ENCODE measurements at places on chromosomes 3 and 15.

DNA sequence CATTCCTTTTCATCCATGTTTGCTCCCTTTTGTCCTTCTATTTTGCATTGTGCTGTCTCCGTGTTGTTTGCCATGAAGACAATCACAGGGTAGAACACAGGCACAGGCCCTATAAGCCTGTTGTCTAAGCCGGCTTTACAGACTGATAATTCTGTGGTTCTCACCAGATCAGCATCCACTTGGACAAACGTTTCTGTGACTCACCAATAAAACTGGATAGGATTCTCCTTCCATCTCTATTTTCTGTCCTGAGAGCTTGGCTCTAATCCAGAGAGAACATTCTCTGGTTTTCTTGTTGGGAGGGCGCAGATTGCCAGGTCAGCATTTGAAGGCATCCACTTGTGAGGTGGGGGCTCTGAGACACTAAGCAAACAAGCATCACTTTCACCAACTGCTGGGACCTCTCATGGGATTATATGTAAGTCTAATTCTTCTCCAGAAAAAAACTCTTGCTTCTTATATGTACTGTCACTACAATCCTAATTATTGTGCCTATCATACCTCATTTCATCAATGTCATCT is 101.6 kb downstream of the ERC2 start:
- no peak for DNase-seq

- DNase-seq = no peak
These were observed 22.2 kb upstream of the DLG1 start for GRCh38 chr3:197320582-197320981.

DNA sequence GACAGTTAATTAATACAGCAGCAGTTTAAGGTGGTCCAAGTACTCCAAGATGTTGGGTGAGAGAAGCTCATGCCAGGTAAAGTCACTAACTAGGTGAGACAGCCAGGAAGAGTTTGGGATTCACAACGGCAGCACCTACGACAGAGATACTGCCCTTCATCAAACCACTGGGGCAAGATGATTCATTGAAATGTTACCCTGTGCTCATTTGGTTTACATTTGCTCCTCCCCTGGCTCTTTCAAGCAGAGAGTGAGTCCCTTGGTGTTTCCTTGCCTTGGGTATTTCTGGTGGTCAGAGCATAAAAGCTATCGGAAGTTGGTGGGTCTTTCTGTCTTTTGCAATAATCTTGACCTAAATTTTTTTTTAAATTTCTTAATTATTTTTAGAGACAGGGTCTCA is 19.9 kb upstream of the PDE8A start:
- no peak for DNase-seq

GRCh38 chr3:173644086-173645082 is 246.8 kb downstream of the NLGN1 start:
- DNase-seq = no peak

DNA sequence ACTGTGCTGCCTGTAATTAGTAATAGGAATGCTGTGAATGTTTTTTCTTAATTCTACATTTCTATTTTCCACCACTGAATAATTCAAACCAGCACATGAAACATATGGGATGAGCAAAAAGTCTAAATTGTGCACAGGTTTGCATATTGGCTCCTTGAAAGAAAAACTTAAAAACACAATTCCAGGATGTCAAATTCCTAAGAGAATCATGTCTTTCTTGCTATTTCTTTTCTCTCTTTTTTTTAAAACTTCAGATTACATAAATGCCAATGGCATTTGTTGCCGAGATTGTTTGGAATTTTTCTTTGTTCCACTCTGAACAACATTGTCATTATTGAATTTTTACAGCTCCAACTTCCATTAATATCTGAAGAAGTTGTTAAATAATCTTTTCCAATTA is 60.8 kb downstream of the VGLL3 start:
- no peak for DNase-seq

DNA sequence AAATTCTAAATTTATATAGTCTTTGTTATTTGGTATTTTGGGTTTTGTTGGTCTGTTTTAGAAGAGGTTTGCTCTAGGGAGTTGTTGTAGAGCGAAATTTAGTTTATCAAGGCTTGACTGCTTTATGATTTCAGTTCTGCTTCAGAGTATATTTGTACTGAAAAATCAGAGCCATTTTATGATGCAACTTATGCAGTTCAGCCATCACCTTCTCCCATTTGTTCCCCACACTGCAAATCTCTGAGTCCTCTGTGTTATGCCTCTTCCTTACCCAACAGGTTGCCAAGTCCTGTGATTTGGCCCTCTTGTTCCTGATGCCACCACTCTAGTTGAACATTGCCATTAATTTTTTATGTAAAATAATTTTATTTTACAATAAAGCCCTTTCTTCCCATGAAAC is 140.4 kb downstream of the ZNF609 start:
- no peak for DNase-seq

- DNase-seq = no peak
These were observed 11.6 kb downstream of the ARPP19 start for GRCh38 chr15:52557274-52557641.

GRCh38 chr15:66630801-66631351 is 65.1 kb upstream of the LCTL start:
- DNase-seq = no peak

DNA sequence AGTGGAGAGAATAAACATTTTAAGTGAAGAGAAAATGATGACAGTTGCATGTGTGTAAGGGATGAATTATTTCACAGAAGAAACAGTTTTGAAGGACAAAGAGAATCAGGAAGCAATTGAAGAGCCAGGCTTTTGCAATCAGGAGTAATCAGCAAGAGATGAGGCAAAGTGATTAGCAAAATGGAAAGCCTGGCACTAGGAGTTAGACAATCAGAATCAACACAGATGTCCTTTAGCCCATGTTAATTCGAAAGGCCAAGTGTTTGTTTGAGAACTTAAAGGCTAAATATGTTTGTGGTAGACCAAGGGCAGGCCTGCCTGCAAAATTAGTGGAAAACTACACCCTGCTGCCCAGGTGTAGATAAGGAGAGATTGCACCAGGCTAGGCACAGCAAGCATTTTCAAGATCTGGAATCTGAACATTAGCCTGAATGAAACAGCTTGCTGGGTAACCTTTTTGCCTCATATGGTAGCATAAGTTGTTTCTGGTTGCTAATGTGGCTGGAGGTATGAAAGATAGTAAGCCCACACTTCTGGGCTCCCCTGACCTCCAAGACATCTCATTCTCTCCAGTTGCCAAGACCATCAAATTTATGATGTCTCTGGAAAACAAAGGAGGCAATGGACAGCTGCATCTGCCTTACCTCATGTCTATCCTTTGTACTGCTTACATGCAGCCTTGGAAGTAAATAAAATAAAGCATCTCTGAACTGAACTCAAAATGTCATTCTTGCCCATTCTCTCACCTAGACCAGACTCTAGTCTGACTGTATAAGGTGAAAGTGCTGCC is 22.0 kb upstream of the LEKR1 start:
- DNase-seq = no peak

DNA sequence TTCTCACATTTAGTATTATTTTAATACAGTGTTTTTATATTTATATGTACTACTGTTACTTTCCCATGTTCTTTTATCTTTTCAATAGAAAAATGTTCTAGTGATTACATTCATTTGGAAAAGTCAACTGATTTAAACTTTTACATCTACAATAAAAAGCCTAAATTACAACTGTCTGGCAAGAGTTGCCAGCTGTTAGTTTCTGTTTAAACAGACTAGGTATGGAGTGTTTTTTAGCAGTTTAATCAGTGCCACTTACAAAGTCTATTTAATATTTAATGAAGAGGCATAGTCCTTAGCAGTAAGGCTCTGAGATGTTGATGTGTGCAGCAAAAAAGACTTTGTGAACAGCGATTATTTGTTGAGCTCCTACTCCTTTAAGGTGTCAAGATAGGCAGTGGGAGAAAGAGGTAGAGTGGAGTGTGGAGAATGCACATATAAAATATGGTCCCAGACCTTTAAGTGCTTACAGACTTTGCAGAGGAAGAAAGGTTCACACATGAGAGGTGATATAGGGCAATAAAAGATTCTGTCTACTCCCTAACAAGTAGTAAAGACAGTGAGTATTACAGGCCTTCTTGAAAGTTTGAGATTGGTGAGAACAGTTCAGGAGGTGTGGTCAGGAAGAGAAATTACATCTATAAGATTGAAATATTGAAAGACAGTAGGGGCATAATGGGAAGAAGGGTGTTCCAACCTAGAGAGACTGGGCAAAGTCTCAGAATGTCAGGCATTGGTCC is 320.5 kb downstream of the DOCK3 start:
- no peak for DNase-seq

- no peak for DNase-seq
These were observed 66.6 kb downstream of the GAP43 start for GRCh38 chr3:115689928-115690327.

GRCh38 chr15:27042230-27042629 is 71.2 kb downstream of the GABRG3 start:
- no peak for DNase-seq

- DNase-seq = no peak
These were observed 171.7 kb downstream of the RORA start for GRCh38 chr15:61057376-61057775.

DNA sequence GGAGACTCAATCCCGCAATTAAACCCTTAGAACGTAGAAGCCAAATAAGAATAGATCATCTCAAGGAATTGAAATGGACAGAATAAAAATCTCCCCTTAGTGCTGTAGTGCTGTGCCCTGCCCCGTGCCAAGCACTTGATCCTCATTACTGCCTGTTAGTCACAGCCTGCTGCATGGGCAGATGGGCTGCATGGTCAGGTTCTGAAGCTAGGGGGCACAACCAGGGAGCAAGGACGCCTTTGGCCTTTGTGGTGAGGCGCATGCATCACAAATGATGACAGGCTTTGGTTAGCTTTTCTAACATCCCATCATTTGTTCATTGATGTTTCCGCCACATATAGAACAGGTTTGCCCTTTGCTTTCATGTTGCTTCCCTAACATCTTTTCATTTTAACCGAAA is 336.3 kb upstream of the ADAMTS9 start:
- no peak for DNase-seq

DNA sequence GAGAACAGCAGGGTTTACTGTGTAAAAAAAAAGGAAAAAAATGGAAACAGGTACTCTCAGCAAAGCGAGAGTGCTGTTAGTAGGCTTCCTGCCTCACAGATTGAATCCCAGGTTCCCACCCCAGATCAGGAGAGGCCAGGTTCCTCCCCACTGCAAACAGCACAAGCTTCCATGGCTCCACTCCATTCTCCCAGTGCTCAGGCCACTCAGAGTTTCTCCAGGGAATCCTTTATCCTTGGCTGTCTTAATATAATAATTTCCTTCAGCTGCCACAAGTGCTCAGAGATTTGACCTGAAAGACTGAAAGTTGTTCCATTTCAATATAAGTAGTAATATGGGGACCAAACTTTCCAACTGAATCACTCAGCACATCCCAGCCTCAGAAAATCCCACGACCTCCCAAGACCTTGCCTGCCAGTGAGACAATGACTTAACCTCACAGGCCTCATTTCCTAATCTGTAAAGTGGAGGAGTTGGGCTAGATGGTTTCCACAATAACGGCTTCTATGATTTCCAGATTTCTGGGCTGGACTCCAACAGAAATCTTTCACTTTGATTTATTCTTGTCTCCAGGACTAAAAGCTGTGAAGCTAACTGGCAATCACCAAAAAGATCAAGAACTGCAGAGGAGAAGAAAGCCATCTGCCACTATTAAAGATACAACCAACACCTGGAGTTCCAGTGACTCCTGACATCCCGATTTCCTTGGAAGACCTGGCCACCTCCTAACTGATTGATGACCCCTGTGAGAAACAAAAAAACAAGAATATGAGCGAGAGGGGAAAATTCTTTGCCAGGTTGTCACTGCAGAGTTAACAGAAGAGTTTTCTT is 289.5 kb downstream of the NEK10 start:
- peak; percentile 31 for DNase-seq

GRCh38 chr15:35673093-35673684 is 127.2 kb upstream of the DPH6 start:
- DNase-seq = no peak

DNA sequence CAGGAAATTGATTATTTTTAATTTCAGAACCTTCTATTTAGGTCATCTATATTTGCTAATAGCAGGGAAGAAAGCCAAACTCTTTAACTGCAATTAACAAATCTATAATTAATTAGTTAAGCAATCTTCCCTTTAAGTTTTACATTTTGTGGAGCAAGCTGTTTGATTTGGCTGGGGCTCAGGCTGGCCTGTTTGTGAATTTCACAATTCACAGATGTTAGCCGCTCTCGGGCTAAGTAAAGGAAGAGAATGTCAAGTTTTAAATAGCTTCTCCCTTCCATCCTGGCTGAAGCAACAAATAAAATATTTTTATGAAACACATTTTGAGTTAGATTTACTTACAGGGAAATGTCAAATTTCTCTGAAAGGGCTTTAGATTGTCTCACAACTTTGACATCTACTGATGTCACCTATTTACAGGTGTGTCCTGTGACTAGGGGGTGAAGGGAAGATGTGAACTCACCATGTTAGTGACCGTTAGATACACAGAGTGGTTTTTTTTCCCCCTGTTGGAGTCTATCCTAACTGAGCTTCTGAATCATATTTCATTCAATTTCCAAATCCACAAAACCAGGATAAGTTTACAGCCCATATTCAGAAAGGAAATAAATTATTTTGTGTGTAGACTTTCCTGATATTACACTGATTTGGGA is 1.3 kb upstream of the TP63 start:
- peak; percentile 53 for DNase-seq

DNA sequence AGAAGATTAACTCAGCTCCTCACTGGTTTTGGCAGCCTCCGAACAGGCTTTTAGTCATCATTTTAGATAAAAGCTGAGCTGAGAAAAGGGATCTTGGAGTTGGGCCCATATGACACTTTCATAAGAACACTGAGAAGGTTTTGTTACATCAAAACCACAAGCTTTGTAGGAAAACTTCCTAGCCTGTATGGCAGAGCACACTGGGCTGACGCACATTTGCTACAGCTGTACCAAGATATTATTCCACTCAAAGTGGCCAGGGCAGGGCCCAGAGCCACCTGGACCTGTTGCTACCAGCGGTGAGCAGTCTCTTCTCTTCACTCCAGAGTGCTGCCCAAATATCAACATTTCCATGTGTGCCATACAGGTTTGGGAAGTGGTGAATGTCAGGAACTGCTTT is 160.5 kb upstream of the CCDC54 start:
- DNase-seq = peak; percentile 75

GRCh38 chr3:32117320-32117719 is 10.9 kb downstream of the GPD1L start:
- DNase-seq = no peak

- DNase-seq = peak; percentile 19
These were observed 19.8 kb downstream of the HMG20A start for GRCh38 chr15:77440378-77440999.

DNA sequence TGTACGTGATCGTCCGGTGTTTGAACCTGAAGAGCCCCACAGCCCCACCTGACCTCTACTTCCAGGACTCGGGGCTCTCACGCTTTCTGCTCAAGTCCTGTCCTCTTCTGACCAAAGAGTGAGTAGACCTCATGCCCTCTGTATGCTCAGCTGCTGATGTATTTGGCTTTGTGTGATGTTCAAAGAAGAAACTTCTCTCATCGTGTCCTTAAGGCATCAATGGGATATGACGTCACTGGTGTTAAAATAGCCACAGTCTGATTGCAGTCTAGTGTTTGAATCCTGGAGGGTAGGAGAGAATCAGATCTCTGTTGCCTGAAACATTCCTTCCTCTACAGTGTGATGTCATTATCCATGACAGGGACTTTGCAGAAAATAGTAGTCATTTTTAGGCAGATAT is 28.1 kb downstream of the ABHD2 start:
- no peak for DNase-seq

GRCh38 chr15:35078221-35078915 is 6.7 kb downstream of the NANOGP8 start:
- peak; percentile 76 for DNase-seq

- DNase-seq = no peak
These were observed 56.0 kb upstream of the CTXND1 start for GRCh38 chr15:80308002-80308401.

- no peak for DNase-seq
These were observed 278.6 kb downstream of the EDEM1 start for GRCh38 chr3:5466065-5466464.
